ENCODE measurements at places on chromosomes 2 and 18.

- H3K27me3 ChIP-seq, result no peaks in the 10 kb centered on the region
- no peak overlapping the region for H3K27ac ChIP-seq
- H3K4me3 ChIP-seq, result no peak overlapping the region
- no peak for DNase-seq
- no peaks in the 10 kb centered on the region for H3K4me1 ChIP-seq
Observed at GRCh38 chr2:107621186-107622165, 205.2 kb upstream of the RGPD4 start.

GRCh38 chr2:6694555-6694954 lies 171.2 kb downstream of the CMPK2 start:
- DNase-seq, result no peak
- no peaks in the 10 kb centered on the region for H3K4me1 ChIP-seq
- no peak overlapping the region for H3K4me3 ChIP-seq
- no peaks in the 10 kb centered on the region for H3K27me3 ChIP-seq

DNA sequence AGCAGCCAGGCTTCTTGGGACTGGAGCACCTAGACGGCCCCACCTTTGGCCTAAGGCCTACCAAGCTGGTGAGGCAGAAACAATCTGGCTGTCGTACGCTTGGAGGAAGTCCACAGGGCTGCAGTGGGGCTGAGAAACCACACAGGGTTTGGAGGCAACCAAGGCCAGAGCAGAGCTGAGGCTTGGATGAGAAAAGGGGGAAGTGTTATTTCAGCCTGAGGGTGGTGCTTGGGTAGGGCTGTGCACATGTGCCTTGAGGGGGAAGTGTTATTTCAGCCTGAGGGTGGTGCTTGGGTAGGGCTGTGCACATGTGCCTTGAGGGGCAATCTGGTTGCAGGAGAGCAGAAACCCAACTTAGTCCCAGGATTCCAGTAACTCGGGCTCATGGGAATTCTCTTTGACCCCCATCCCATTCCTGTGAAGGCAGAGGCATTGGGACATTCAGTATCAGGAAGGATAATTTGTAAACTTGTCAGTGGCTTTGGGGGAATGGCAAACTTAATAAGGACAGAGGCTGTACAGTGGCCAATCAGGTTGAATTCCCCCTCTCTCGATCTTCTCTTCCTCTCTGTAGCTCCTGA lies 971 bp upstream of the FBXO41 start:
- H3K27me3 ChIP-seq, result peaks cover 11% of the 10 kb centered on the region
- no peaks in the 10 kb centered on the region for H3K4me1 ChIP-seq
- no peaks in the 10 kb centered on the region for H3K36me3 ChIP-seq
- no peak overlapping the region for H3K27ac ChIP-seq
- no peak for DNase-seq

DNA sequence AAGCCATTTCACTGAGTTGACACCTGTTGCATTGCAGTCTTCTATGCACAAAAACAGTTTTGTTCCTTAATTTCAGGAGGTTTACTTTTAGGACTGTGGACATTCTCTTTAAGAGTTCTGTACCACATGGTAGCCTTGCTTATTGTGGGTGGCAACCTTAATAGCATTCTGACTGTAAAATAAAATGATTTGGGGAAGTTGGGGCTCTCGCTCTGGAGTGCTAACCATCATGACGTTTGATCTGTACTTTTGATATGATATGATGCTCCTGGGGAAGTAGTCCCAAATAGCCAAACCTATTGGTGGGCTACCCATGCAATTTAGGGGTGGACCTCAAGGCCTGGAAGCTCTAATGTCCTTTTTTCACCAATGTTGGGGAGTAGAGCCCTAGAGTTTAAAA lies 3.4 kb downstream of the CTLA4 start:
- H3K27me3 ChIP-seq, result peaks cover 6% of the 10 kb centered on the region
- no peaks in the 10 kb centered on the region for H3K36me3 ChIP-seq
- H3K27ac ChIP-seq, result no peak overlapping the region
- H3K4me3 ChIP-seq, result no peak overlapping the region
- no peaks in the 10 kb centered on the region for H3K4me1 ChIP-seq

DNA sequence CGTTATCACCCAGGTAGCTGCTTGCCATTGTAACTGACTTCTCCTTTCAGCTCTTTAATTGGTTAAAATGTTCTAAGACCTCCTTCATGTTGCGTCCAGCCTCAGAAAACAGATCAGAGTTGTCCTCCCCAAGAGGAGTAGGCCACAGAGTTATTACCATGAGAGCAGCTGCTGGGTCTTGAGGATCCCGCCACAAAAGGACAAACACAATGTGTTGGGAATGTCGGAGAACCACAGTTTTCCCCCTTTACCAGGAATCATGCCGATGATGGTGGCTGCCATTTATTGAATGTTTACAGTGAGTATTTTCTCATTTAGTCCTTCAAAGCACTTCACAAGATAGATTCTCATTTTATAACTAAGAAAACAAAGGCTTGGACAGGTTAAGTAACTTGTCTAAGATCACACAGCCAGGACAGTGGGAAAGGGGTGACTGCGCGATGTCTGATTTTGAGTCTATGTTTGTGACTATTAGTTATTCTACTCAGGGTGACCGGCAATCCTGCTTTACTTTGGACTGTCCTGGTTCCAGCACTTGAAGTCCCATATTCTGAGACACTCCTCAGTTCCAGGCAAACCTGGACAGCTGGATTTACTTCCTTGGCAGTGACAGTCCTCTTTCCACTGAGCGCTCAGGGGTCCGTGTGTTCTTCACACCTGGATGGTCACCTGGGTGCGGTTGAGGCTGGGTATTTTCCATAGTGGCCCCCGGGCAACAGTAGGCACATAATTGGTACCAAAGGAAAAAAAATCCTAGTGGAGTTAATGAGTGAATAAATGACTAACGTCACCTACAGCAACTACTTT lies 93.6 kb downstream of the LIPG start:
- peak overlapping the region; percentile 12 for H3K27ac ChIP-seq
- no peaks in the 10 kb centered on the region for H3K27me3 ChIP-seq
- H3K36me3 ChIP-seq, result no peaks in the 10 kb centered on the region
- no peak overlapping the region for H3K4me3 ChIP-seq

DNA sequence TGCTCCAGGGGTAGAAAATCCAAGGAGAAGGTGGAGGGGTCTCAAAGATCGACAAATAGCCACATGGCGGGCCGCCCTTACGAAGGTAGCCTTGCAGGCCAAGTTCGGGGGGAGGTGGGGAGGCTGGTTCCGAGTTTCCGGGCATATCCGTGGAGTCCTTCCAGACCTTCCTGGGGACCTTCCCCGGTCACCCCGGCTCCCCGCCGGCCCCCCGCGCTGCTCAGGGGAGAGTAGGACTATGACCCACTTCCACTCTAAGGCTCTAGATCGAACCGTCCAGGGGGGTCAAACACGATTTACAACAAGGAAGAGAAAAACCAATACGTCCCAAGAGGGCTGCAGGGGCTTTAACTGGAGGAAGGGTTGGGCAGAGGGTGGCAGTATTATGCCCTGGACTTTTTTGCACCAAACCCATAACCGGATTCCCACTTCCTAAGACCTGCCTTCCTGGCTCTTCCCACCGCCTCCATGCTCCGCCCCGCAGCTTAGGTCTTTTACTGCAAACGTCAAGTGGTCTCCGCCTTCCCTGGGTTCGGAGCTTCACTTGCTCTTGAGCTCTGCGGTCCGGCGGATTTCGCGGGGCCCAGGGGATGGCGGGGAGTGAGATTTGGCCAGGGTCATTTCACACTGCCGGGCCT lies 779 bp upstream of the LYPD6 start:
- H3K4me1 ChIP-seq, result peaks cover 3% of the 10 kb centered on the region
- peak overlapping the region; percentile 58 for H3K27ac ChIP-seq
- DNase-seq, result peak; percentile 77
- H3K27me3 ChIP-seq, result no peaks in the 10 kb centered on the region

DNA sequence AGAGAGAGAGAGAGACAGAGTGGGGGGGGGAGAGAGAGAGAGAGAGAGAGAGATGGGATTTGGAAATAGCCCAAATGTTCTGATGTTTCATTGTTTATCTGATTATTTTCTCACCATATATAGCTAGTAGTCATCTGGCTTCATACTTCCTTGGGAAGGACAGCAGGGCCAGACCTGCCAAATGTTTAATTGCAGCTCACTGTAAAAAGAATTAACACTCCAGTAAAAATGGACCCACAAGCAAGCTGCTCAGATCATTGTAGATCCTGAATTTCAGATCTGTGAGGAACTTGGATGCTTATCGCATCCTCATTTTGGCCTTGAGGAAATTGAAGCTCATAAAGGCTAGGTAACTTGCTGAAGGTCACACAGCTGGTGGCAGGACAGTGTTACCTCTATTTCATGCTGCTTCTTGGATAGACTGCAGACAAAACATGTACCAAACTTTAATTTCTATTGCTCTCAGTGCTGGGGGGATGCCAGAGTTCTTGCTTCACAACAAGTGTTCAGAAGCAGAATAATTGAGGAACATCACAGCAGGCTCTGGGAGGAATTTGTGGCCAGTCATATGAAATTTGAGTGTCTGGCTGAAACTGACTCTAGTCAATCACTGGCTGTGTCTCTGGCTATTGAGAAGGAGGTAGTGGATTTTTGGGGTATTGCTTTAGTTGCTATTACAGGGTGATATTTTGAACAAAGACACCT lies 223.5 kb downstream of the PIK3C3 start:
- no peaks in the 10 kb centered on the region for H3K36me3 ChIP-seq
- no peak overlapping the region for H3K27ac ChIP-seq
- no peak for DNase-seq
- H3K4me3 ChIP-seq, result no peak overlapping the region
- peaks cover 3% of the 10 kb centered on the region for H3K27me3 ChIP-seq

GRCh38 chr2:218266316-218266979 lies 3.5 kb downstream of the AAMP start:
- H3K27me3 ChIP-seq, result no peaks in the 10 kb centered on the region
- no peak for DNase-seq
- H3K36me3 ChIP-seq, result peaks cover 18% of the 10 kb centered on the region

All from RWPE2 (cell line).